Cortex of kidney (tissue), 1 donor: ENCODE measurements at places on chromosomes 16 and 17.

GRCh38 chr17:29068818-29069217, 25.9 kb downstream of the PIPOX start:
- no peak for DNase-seq

DNA sequence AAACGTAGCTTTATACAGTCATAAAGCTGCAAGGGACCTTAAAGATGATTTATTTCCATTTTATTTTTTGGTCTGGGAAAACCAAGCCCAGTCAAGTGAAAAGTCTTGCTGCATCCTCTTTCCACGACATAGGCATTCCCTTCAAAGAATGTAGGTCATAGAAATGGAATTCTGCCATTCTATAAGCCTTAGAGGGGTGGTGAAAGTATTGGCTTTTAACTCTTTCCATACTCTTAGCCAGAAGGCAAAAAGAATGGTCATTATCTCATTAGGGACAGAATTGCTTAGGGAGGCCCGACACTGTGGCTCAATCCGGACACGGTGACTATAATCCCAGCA, 7.9 kb upstream of the MSL1 start:
- DNase-seq, result no peak

- no peak for DNase-seq
Observed at GRCh38 chr16:79204486-79204885, 396.1 kb downstream of the MAF start.

- no peak for DNase-seq
Observed at GRCh38 chr16:15874745-15875314, 13.6 kb downstream of the CEP20 start.

DNA sequence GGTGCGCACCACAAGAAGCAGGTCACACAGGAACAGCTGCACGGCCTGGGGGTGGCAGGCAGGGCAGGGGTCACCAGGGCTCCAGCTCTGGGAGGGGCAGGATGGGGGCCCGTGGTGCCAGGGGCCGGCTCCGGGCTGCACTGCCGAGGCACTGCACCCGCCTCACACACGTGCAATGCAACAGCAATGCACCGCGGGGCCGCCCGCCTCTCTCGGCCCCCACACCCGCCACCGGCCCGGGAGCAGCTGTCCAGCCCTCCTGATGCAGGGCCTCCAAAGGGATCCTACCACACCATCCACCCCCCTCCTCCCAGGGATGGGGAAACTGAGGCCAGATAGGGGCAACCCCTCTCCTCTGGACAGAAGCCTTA, 23.1 kb downstream of the SREBF1 start:
- no peak for DNase-seq

DNA sequence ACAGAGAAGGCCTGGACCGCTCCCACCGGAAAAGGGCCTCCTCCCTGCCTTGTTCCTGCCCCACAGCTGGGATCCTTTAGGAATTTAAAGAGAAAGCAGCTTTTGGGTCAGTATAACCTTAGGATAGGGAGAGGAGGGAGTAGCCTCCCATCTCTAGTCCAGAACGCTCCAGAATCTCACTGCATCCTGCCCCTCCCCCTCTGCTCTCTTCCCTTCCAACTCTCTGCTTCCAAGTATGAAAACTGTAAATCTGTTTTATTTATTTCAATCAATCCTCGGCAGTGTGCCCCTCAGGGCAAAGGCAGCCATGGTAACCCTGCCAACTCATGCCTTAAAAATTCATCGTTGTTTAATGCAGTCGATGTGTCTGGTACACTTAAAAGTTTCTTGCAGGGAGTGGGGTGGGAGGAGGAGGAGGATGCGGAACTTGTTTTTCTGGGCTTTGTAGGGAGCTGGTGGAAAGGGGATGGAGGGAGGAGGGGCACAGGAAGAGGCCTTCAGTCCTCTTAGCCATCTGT, 21.2 kb upstream of the MTSS2 start:
- no peak for DNase-seq

DNA sequence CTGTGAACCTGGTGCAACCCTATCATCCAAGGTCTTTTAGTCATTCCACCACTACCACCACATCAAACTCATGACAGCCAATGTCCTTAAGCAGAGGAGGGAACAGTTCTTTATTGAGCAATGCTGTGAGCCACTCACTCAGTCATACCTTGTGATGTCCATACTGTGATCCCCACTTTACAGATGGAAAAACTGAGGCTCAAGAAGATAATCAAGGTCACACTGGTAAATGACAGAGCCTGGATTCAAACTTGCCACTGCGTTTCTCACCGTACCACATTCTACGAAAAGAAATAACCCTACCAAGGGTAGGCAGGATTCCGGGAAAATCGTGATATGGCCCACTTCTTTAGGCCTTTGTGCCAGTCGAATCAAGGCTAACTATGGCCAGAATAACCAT, 172.6 kb downstream of the CCT6B start:
- DNase-seq, result no peak

DNA sequence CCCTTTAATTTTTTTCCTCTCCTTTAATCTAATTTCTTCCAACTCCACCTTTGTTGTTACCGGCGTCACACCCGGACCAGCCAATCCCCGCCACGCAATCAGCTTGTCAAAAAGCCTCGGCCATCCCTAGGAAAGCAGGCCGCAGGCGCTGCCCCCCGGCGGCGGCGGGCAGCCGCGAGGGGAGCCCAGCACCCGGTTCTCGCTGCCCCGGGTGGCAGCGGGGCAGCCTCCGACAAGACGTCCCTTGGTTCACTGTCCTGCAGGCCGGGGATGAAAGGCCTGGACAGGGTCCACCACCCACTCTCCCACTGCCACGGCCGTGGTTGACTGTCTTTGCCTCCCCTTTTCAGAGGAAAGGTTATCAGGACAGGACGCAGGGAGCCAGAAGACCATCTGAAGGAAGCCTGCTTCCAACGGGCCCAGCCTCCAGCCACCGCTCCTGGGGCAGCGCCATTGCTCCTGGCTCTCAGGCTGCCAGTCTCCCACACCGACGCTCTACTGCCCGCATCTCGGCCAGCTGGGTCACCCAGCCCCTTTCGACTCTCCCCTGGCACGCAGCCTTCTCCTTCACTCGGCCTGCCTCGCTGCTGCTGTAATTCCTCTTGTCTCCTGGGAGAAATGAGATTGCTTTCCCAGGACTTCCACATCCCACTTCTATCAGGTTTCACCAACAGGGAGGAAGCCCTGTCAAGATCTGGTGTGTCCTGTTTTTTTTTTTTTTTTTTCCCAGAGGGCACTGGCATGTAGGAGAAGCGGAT, 2.8 kb upstream of the UBTF start:
- DNase-seq, result no peak

DNA sequence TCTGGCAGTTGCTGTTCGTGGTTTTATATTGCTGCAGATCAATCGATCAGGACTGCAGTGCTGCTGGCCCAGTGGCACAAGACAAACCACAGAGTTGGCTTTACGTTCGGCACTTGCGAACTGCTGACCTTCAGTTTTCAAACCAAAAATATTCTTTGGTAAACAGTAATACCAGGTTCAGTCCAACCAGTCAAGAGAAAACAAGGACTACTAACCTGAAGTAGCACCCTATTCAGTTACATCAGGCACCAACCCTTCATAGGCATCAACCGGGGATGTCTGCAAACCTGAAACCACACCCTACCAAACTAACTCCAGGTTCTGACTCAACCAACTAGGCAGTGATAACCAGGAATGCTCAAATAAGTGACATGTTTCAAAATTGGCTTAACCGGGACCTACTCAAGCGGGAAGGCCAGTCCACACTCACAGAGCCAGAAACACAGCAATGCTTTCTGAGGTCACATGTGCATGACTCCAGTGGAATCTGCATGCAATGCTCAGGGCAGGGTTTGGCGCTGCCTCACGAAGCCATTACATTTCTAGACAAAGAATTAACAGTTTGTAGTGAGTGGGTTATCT, 91.1 kb downstream of the SMG6 start:
- DNase-seq, result no peak

- no peak for DNase-seq
Observed at GRCh38 chr17:83091257-83092141, 12.1 kb downstream of the METRNL start.

DNA sequence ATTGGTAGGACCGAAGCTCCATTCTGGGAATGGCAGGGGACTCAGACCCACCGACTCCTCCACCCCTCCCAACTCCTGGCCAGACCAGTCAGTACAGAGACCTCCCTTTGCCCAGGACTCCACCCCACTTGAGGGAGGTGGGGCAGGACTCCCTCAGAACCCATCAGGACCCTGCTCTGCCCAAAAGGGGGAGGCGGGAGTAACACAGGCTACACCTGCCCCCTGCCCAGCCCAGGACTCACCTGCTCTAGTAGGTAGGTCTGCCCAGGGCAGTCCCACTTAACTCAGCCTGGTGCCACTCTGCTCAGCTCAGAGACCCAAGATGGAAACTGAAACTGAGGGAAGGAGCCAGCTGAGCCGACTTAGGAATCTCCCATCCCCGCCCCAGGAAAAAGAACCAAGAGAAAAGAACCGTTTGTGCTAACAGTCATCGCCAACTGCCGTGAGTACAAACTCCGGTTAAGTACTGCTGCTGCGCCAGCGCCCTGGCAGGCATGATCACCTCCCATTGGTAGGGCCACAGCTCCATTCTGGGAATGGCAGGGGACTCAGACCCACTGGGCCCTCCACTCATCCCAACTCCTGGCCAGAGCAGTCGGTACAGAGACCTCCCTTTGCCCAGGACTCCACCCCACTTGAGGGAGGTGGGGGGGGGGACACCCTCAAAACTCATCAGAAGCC, 503 bp downstream of the DHX58 start:
- DNase-seq, result no peak

DNA sequence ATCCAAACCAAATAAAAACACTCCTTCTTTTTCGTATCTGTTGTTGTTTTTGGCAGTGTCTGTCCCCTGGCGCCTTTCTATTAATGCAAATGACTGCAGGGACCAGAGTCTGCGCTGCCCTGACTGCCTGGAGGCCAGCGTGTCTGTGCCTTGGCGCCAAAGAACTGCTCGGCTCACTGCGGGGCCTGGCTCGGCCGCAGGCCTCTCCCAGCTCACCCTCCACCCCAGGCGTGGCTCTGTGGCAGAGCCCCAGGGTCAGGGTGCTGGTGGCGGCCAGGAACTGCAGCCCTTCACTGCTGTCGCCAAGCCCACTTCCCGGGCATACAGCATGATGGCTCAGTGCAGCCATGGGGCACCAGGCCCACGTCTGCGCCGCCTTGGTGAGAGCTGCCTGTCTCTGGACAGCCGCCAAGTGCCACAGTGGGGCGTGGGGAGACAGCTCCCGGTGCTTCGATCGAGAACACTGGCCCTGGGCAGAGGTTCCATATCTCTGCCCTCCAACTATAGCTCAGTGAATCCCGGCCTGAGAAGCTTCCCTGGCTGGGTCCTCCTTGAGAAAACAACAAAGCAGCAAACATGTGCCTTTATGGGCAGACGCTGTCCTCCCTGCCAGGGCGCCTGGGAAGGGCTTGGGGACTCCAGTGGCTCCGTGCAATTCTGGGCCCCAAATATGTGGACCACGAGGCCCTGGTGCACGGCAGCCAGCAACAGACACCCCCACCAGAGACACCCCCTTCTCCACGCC, 11.1 kb downstream of the CANT1 start:
- no peak for DNase-seq

GRCh38 chr17:80575057-80575875, 30.6 kb downstream of the RPTOR start:
- no peak for DNase-seq

- DNase-seq, result no peak
Observed at GRCh38 chr17:27882162-27882840, 10.9 kb downstream of the LYRM9 start.

- DNase-seq, result no peak
Observed at GRCh38 chr17:31052187-31052889, 42.4 kb upstream of the NF1 start.
